ENCODE measurements at places on chromosomes 11 and 22.

GRCh38 chr22:29854432-29854831 is 16.4 kb upstream of the ASCC2 start:
- no peak for DNase-seq

GRCh38 chr11:8870411-8871170 is 40.4 kb upstream of the AKIP1 start:
- DNase-seq = peak; percentile 70

DNA sequence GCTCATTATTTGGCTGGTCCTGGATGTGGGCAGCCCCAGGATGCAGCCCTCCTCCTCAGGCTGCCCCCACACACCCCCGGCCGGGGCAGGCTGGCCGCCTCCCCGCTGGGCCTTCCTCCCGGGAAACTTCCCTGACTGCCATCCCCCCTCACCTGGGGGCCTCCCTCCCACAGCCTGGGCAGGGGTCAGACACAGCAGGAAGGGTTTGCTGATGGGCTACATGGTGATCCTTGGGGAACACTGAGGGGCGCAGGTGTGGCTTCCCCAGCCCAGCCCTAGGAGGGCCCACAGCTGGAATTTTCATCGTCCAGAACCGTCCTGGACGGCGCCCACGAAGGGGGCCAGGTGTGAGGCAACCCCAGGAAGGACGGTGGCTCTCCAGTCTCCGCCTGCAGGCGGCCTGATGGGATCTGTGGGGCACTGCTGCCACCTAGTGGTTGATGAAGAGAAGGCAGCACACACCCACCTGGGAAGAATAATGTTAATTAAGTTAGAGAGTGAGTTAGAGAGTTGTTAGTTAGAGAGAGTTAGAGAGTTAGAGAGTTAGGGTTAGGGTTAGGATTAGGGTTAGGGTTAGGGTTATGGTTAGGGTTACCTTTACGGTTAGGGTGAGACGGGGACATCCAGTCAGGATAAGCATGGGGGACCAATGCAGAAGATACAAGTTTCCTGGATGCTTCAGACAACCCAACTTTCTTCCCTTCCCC is 75.9 kb upstream of the PRR5 start:
- peak; percentile 30 for DNase-seq

- DNase-seq = no peak
Measured at GRCh38 chr11:64833198-64833502, 11.3 kb downstream of the CDC42BPG start.

DNA sequence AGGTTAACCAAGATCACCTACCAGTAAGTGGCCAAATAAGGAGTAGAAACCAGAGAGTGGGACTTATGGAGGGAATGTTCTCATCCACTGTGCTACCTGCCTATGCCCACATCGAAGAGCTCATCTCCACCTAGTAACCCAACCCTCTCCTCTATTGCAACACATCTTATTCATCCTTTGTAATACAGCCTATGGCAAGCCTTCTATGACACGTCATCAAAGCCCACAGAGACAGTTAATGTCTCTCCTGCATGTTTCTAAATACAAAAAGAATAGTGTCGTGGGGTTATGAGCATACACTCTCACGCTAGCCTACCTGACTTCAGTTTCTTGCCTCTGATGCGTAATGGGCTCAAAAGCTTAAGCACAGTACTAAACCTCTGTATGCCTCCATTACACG is 1158.1 kb upstream of the TENM4 start:
- DNase-seq = no peak

DNA sequence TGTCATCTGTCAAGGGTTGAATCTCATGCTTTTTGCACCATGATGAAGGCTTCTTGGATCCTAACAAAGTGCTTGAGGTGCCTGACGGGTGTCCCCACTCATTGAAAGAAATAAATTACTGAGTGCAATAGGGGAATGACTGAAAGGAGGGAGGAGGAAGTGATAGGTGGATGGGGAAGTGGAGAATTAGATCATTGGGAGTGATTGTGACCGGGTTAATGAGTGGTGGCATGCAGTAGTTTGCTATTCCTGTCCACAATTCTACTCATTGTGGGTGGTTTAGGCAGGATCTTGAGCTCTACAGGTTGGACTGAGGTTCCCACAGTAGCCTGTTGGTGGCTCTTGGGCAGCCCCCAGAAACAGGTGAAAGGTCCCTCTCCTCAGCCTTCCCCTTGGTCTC is 44.3 kb downstream of the THAP12 start:
- no peak for DNase-seq

DNA sequence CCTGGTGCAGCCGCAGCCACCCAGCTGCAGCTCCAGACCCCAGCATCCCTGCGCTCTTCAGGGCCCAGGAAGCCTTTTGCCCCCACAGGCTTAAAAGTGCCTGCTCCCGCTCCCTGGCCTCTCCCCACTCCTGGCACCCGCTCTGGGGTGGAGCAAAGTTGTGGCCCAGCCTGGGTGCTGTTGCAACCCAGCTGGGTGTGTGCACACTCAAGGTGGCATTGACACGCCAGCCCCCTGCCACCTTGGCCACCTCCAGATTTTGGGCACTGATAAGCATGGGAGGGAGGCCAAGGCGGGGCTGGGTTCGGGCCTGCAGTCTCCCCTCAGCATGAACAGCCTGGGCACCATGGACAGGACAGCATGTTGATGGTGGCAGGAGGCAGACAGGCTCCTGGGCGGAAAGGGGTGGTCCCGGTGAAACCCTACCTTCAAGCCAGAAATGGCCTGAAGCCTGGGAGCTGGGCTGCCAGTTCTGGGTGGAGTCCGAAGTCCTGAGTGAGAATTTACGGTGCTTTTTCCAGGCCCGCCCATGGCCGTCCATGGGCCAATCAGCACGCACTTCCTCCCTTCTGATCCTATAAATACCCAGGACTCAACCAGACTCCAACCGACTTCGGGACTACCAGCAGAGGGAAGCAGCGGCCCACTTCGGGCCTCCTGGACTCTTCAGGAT is 23.6 kb upstream of the RNASEH2C start:
- peak; percentile 27 for DNase-seq

DNA sequence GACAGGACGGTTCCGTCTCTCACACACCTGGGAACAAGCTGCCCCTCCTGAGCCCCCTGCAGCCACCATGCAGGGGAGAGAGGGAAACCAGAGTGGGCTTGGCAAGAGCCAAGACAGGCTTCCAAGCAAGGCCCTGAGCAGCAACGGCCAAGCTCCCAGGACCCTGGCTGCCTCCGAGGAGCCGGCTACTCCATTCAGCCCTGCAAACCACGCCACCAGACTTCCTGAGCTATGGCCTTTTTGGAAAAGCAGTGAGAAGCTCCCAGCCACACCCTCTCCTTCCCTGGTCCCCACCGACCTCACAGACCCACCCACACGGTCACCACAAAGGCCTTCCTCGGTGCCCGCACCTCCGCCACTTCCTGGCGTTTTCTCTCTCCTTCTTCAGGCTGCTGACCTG is 479.0 kb downstream of the BRD1 start:
- DNase-seq = no peak

GRCh38 chr22:33792832-33793231 is 127.4 kb downstream of the LARGE1 start:
- no peak for DNase-seq

- peak; percentile 81 for DNase-seq
Measured at GRCh38 chr22:37533995-37534394, 14.8 kb upstream of the CARD10 start.

DNA sequence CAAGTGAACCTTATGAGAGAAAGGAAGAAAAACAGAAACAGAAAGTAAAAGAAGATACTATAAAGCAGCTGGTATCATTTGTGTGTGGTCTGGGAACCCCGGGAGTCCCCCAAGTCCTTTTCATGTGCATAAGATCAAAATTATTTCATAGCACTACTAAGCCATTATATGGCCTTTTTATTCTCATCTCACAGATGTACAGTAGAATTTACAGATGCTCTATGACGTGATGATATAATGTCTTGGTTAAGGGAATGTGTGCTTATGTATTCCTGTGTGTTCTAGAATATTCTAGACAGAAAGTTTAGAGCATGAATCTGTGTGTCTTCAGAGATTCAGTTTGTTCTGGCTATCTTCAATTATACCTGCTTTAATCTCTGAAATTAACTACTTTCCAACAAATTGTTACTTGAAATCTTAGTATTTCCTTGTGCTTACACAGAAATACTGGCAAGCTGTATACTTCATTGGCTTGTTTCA is 8.6 kb upstream of the TPP1 start:
- DNase-seq = no peak

DNA sequence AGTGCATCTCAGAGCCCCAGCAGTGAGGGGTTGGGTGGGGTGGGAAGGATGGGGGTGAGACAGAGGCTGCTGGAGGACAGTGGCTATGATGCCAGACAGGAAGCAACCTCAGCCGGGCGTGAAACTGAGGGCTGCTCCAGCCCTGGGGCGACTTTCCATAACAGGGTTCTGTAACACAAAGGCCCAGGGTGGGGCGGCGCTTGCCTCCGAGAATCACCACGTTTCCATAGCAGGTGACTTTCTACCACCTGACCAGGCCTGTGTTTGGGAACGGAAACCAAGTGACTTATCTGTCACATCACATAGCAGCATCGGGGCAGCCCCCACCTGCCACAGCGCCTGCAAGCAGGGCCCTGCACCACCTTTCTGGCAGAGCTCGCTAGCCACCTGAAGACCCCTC is 85.8 kb downstream of the TRMU start:
- no peak for DNase-seq
